ENCODE measurements at places on chromosomes 2 and 18. TPM values are rescaled to one million over a fixed set of nuclear protein-coding genes. Genes with fewer than 3 reads are reported as not detected.

Gene MPP4
- not detected for total RNA-seq

DNA sequence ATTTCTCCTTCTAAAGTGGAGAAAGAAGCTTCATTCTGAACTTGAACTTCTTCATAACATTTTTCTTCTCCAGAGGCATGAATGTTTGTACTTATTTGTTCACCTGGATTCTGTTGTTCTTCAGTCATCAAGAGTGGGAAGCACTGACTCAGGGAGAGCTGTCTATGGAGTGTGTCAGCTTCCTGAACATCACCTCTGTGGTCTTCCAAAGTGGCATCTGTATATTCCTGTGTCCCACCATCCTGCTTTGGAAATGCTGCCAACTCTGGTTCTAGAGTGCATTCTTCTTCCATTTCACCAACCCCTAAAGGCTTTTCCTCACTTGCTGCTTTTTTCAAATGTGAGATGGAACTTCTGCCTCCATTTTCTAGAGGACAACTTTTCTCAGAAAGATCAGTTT lies 59.5 kb downstream of the TTN start:
- DNase-seq, result no peak

Gene FRZB
- total RNA-seq, result 1.3 TPM

GRCh38 chr2:176004934-176005333 lies 2.9 kb upstream of the LNPK start:
- no peak for DNase-seq

Gene CPO
- total RNA-seq, result 0.73 TPM

Gene ZNF385B
- total RNA-seq, result 0.35 TPM

Gene CASP10
- 6.2 TPM for total RNA-seq

DNA sequence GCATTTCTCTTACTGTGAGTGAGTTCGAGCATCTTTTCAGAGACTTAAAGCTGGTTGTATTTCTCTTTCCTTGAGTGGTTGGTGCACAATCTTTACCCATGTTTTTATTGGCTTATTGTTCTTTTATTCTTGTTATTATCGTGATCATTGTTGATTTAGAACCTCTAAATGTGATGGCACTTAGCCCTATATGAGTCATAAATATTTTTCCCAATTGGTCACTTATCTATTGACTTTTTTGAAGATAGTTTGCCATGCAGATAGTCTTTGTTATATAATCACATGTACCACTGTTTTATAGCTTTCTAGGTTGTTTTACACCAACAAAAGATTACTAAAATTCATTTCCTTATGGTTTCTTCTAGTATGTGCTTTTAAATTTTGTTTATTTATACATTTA lies 141.6 kb upstream of the MSH6 start:
- DNase-seq, result no peak

Gene DSEL
- 2.1 TPM for total RNA-seq

DNA sequence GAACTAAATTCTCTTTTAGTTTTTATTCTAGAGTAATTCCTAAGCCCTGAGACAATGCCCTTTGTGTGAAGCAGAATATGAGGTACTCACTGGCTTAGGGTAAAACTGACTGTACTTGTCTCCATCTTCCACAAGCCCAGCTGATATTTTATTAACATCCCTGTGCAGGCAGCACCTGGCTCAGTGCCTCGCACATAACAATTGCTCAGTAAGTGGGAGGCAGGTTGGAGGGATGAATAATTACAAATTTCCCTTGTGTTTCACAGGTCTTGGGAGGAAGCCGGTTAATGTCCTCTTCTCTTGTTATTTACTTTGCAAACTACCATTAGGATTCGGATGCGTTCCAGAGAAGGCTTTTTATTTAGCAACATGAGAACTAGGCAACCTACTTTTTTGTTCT lies 249.8 kb upstream of the FSHR start:
- no peak for DNase-seq

Gene EGR4
- not detected for total RNA-seq
